ENCODE measurements at places on chromosomes 6 and 20.

GRCh38 chr6:89807581-89807980, 12.0 kb downstream of the MDN1 start:
- DNase-seq, result no peak

DNA sequence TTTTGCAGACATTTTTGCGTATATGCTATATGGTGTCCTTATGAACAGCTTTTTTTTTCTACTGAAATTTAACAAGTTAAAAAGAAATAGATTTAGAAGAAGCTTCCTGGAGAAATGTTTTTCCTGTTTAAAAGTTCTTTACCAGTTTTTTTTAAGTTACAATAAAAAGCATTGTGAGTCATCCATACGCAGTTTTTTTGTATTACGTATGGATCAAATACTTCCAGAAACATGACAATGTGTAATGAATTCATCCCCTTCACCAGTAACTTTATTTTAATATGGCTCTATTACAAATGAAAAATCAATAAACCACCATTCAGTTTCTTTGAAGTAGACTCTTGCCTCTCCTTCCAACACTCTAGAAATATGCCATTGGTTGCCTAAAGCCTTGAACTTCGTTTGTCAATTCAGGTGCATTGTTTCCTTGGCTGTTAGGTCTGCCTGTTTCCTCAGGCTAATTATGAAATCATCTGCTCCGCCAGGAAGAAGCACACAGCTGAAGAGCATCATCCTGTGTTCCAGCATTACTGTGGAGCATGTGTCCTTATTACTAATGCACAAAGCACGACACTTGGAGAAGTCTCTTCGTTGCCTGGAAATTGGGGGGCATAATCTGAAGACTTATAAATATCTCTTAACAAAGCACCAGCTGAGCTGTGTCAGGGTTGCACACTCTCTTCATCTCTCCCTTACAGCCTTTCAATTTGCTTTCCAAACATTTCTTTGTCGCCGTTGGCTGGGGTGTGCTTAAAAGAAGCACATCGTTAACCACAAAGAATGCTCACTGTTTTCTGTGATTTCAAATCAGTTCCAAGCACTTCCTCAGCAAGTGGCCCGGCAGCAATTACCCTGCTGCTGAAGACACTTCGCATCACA, 9.6 kb downstream of the MOXD1 start:
- no peak for DNase-seq

GRCh38 chr20:24273251-24273650, 196.2 kb upstream of the SYNDIG1 start:
- DNase-seq, result no peak

DNA sequence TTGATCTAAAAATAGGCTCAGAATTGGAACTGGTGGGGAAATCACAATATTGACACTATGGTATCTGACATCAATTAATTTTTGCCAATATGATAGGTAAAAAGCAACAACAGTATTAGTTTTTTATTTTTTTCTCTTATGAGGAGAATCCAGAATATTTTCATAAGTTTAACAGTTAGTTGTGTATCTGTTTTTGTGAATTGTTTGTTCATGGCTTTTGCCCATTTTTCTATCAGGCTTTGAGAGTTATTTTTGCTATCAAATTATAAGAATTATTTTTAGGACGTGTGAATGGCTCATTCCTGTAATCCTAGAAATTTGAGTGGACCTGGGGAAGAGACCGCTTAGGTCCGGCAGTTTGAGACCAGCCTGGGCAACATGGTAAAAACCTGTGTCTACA, 608.6 kb upstream of the ADGRB3 start:
- no peak for DNase-seq

GRCh38 chr20:24672181-24672880, 202.9 kb downstream of the SYNDIG1 start:
- DNase-seq, result no peak

- DNase-seq, result peak; percentile 77
Measured at GRCh38 chr6:33905071-33905609, 101.3 kb upstream of the MLN start.

- no peak for DNase-seq
Measured at GRCh38 chr6:148775161-148775560, 28.3 kb downstream of the UST start.

Data from CD4-positive, alpha-beta T cell treated with Interleukin-17A for 1 hour (primary cell).